NCI-H1694 (cell line): ENCODE measurements at places on chromosomes 1 and 21.

DNA sequence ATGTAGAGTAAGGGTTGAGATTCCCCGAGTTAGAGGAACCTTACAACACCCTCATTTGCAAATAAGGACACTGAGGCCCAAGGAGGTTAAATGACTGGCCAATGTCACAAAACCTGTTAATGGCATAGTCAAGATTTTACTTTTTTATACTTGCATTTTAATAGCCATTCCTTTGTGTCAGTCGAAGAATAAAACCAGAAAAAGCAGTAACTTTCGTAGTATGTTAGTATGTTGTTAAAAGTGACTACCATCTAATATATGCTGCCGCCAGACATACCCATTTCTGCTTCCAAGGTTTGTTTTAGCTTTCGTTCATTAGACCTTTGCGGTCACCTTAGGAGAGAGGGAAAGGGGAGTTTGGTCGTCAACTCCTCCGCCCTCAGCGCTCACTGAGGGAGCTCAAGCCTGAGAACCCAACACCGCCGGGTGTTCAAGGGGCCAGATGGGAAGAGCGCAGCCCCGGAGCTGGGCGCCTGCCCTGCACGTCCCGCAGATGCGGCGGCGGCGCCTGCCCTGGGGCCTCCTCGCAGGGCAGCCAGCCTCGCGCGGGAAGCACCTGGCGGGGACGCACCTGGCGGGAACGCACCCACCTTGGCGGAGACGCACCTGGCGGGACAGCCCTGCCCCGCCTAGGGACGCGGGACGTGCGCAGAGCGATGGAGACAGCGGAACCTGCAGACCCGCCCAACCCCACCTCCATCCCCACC lies 466 bp downstream of the VPS26C start:
- DNase-seq, result peak; percentile 32

- DNase-seq, result no peak
Observed at GRCh38 chr1:41768583-41768982, 150.1 kb downstream of the HIVEP3 start.

DNA sequence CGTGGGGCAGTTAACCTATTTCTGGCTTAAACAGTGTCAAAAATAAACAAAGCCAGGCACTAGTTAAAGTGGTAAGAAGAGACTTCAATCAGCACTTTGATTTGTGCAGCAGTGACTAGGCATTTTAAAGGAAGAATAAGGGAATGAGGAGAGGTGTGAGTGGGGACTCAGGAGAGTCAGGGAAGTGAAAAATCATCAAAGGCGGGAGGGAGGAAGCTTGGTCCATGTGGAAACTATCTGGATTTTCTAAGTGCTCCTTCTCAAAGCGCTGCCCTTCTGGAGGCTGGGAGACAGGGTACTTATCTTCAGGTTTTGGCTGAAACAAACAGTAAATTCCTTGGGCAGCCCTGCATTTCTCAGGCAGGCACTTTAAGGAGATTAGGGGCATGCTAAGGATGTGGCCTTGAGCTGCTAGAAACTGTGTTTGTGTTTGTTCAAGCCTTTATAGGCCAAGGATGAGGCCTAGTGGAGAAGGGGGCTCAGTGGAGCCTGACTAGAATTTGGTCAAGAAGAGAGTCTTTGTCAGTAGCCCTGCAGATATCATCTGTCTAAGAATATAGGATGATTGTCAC lies 486.5 kb downstream of the SIPA1L2 start:
- DNase-seq, result no peak

DNA sequence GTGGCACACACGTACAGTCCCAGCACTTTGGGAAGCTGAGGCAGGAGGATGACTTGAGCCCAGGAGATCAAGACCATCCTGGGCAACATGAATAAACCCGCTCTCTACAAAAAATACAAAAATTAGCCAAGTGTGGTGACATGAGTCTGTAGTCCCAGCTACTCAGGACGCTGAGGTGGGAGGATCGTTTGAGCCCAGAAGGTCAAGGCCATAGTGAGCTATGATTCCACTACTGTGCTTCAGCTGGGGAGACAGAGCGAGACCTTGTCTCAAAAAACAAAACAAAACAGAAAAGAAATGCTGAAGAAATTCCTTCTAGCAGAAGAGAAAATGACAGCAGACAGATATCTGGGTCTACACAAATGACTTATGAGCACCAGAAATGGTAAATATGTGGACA lies 10.3 kb downstream of the ALDH9A1 start:
- DNase-seq, result no peak

- DNase-seq, result no peak
Observed at GRCh38 chr21:15978215-15978738, 248.5 kb downstream of the USP25 start.
